Fibroblast of mammary gland (primary cell): ENCODE measurements at places on chromosomes 7 and 10.

DNA sequence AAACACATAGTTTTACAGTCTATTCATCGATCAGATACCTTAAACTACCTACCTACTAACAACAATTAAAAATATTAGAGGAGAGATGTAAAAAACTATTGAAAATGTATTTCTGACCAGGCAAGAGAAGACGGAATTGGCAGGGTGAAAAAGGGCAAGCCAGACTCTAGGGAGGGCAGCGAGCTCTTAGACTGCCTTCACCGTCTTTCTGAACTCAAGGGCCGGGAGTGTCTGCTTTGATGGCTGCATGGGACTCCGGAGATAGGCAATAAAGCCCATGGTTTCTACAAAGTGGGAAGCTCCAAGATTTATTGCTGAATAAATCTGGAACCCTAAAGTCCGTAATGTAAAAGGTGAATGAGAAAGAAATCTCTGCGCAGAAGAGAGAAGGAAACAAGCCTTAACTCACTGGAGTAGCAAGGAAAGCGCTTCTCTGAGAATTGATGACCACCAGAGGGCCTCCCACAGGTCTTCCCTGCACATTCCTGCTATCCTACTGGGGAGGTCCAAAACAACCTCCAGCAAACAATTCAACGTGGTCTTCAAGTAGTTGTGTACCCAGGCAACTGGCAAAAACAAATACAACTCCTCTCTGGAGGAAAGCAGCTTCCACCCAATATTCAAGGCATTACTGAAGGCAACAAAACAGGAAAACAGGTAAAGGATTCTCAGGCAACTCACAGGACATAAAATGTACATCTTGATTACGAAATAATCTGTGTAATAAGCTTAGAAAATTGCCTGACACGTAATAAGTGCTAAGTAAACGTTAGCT, 181.3 kb downstream of the SDK1 start:
- DNase-seq, result peak; percentile 25

DNA sequence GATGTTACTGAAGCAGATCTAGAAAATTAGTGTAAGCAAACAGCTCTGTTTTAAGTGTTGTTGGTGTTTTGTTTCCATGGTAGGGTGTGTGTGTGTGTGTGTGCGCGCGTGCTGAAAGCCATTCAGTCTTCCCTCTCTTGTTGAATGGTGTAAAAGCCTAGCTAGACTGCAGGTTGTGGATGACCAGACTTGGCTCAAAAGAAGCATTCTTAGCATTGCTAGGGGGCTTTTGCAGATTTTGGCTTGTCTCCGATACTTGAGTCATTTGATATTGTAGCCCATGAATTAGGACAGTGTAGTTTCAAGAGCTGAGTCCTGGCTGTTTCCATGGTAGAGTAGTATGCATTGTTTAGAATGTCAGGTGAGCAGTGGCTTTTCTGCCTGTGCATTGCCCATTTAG, 99.1 kb downstream of the SND1 start:
- peak; percentile 84 for DNase-seq

DNA sequence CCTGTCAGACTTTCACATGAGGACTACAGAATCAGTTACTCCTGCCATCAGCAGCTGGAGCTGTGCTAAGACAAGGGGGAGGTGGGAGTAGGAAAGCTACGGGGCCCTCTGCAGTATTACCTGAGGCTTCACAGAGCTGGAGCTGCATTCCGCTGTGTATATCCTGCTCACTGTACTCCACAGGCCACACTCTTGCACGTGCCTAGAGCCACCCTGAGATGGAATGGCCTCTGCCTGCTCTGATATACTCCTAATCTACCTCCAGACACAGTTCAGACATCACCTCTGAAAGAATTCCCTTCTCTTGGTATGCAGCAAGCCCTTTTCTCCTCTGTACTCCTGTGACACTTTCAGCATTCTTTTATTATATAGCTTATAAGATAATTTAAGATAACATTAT, 34.8 kb downstream of the TRDMT1 start:
- no peak for DNase-seq

- DNase-seq, result no peak
These were observed 149.4 kb downstream of the ZNF248 start for GRCh38 chr10:37707829-37708578.

DNA sequence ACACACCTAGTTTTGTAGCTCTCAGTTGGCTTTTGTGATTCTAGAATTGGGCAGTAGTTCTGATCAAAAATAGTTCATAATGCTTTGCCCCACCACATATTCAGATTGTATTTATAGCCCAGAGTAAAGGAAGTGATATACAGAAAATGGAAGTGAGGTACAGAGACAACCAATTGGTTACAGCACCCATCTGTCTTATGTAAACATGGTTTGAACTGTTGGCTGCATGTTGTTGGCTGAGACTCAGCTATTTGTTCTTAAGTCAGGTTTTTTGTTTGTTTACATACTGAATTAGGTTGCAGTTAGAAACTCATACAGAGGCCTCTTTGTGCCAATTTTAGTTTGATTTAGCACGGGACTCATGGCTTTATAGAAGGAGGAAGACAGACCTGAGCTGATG, 158.9 kb upstream of the GPR26 start:
- no peak for DNase-seq

- DNase-seq, result no peak
These were observed 266.9 kb downstream of the RPS24 start for GRCh38 chr10:78300526-78300925.

DNA sequence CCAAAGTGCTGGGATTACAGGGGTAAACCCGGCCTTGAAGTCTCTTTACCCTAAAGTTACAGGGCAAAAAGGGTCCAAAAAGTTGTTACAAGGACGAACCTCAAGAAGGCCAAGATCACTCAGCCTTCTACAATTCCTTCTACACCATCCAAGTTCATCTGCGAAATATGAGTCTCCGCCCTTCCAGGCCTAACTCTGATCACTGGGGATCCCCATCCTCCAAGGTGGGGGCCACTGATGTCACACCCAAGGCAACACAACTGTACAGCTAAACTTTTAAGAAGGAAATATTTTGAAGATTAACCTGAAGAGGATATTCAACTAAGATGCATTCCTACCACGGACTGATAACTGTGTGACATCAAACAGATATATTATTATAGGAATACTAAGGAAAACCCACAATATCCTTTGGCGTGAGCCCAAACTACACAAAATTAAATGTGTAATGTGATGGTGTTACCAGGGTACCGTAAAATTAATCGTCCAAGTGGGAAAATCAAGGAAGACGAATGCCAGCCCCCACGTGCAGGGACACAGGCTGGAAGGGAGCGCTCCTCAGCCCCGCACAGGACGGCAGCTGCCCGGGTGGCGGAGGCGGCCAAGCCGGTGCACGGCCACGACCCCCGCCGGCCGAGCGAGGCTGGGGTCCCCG, 1.0 kb downstream of the PAXIP1 start:
- peak; percentile 25 for DNase-seq

- peak; percentile 96 for DNase-seq
These were observed 164.7 kb upstream of the PLXDC2 start for GRCh38 chr10:19651549-19651948.

- peak; percentile 14 for DNase-seq
These were observed 394.9 kb downstream of the HTR7 start for GRCh38 chr10:90462749-90463470.

GRCh38 chr10:94006591-94007550, 13.1 kb downstream of the PLCE1 start:
- peak; percentile 76 for DNase-seq

GRCh38 chr7:150977382-150978125, 567 bp downstream of the KCNH2 start:
- no peak for DNase-seq

DNA sequence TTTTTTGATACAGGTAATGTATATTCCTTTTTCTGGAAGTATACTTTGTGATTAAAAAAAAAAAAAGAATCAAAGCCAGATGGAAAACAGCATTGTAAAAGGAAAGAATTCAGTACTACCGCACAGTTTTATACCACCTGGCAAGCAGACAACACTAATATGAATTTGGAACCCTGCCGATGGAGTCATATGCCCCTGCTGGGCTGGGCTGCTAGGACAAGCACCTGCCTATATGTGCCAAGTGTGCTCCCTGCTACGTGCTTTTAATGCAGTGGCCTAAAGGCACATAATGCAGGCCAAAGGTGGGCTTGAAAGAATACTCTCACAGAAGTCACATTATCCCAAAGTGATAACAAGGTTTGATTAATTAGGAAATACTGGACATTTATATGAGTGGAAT, 29.8 kb upstream of the WAC start:
- peak; percentile 27 for DNase-seq

DNA sequence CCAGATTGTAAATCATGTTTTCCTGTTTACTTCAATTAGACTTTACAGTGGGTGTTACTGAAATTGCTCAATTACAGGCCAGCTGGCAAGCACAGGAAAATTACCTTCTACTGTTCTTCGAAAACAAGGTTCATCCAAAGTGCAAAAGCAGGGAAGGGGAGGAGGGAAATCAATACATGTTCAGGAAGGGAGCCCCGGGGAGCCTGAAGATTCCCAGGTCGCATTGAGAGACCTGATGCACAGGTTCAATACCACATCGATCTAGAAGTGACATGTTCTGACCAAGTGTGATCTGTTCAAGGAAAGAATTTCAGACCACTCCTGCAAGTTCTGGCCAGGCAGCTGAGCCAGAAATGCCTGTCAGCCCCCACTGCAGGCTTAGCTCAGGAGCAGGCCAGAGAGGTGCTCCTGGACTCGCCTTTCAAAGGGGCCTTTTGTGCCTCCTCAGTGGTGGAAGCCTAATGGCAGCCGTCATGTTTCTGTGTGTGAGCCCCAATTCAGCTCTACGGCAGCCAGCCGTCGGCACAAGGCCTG, 35.9 kb downstream of the FAM53B start:
- no peak for DNase-seq

- DNase-seq, result no peak
These were observed 3.7 kb upstream of the CACUL1 start for GRCh38 chr10:118758449-118758848.

- peak; percentile 61 for DNase-seq
These were observed 32.4 kb upstream of the MTPN start for GRCh38 chr7:136009488-136010079.

- DNase-seq, result no peak
These were observed 77.7 kb downstream of the RBM33 start for GRCh38 chr7:155722118-155722517.

DNA sequence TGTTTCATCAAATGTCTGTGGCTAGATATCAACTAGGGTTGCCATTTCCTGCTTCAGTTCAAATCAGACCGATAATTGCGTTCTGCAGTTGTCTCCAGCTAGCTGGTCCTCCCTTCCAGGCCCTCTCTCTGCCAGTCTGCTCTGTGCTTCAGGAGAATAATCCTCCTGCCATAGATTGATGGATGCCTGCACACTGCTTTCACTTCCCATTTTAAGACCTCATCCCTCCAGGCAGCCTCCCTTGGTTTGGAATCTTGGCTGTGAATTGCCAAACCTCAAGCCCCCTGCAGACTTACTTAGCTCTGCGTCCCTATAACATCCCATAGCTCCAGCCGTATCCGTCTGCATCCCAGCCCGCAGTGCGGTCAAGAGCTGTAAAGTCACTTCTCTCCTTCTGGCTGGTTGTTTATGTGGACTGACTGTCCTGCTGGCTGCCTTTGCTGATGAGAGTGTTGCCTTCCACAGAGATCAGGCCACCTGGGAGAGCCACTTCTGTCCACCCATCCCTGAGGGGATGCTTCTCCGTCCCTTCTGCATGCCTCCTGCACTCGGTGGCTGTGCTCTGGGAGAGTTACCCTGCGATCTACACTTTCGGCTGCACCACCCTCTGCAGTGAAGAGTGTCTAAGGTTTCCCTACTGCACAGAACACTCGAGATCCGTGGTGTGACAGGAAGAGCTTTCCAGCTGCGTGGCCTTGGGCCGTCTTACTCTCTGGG, 22.4 kb upstream of the KLF6 start:
- no peak for DNase-seq

DNA sequence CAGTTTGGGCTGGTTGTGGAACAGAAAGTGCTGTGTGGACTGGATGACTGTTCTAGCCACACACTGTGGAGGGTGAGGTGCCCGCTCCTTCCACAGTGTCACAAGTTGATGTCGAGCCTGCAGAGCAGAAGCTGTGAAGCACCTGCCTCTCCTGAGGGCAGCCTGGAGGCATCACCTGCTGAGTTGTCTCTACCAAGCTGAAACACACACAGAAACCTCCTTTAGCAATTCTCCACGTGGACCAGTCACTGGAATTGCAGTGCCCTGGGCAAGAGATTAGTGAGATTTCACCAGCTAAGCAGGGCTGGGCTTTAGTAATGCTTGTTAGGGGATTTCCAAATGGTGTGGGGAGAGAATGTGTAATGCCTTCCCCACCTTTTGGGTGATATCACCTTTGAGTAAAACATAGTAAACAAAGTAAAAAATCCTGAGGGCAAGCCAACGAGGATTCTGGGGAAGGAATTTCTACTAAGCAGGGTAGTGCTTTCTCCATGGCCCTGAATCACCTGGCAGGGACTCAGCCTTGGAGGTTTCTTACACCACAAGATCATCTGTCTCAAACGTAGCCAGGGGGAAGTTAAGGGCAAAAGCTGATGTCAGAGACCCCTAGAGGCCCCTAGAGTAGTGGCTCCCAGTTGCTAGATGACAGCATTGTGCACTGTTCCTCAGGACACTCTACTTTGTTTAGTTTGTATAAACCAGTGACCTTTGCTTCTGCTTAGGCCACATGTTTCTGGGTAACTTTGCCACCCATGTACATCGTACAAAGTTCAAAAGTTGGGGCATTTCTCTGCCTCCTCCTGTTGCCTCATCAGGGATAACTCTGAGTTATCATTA, 233.1 kb upstream of the IGFBP3 start:
- peak; percentile 49 for DNase-seq

GRCh38 chr7:155811895-155812761, at the start of gene SHH:
Gene SHH (minus strand): TSS chr7:155812463. CDS start chr7:155812122, 341 bp downstream.
- DNase-seq, result no peak

- DNase-seq, result no peak
These were observed 1.3 kb downstream of the LFNG start for GRCh38 chr7:2520761-2521290.

GRCh38 chr7:122556219-122556618, 142.7 kb downstream of the RNF133 start:
- no peak for DNase-seq

DNA sequence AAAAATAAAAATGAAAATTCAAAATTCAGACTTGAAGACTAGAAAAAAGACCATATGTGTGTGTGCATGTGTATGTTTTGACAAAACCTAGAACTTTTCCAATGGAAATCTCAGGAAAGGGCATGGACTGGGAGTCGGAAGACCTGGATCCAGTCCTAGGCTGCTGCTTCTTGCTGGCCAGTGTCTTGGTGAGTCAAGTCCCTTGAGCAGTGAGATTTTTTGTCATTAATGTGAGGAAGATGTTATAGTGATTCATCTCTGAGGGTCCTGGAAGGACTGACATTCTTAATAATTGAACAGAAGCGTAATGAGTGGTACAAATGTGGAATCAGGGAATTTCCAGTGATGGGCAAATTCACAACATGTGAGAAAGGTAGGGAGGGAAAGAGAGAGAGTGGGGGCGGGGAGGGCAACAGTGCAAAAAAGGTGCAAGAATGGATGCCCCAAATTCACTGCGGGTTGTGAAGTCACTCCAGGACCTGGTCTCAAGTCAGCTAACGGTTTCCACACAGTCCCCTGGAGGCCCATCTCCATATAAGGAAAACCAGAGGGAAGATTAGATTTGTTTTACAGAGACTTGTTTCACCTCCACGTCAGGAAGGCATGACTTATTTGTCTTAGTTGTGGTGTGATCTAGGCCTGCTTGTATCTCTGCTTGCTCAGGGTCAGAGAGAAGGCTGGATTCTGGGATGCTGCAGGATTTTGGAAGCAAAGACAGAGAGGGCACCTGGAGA, 201.7 kb downstream of the BUB3 start:
- peak; percentile 2 for DNase-seq
